Kasumi-1 (cell line): ENCODE measurements at places on chromosomes 12 and 14.

DNA sequence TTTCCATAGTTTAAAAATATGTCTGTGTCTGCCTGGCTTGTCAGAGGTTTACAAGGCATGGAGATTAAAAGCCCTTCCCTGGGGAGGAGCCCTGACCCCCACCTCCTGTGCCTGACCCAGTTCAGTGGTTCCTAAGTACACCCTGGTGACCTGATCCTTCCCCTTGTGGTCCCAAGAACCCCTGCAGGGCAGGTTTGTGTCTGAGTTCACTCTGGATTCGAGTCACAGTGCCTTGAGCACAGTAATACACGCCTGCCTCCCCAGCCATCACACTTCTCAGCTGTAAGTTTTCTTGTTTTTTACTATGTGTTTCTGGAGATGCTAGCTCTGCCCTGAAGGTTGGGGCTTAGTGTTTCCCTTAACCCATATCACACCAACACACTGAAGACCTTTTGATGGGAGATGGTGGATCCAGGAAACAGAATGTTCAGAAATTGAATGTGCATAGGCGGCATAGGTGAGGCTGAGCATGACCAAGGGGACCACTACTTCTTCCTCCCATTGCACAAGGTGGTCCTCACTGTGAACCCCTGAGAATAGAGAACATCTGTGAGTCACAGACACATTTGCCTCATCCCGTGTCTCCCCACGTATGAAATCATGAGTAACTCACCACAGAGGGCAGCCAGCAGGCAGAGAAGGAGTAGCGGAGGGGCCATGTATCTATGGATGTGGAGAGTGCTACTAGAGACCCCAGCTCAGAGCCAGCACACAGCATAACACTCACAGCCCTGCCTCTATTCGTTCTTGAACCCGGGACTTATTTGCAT, 962.9 kb downstream of the TMEM121 start:
- DNase-seq, result no peak

DNA sequence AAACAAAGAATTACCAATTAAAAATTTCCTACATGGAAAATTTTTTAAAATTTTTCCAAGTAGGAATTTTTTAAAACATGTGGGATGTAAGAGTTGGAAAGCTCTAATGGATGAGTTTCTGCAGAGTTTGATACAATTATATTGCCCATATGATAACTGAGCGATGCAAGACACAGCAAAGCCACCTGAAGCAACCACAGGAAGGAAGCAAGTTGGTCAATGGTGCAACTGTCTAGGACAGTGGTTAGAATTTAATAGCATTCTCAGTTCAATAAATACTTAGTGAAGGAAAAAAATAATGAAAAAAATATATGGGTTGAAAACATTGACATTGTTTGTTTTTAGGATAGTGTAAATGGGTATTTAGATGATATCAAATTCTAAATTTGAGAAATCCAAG, 178.6 kb upstream of the GARIN2 start:
- DNase-seq, result peak; percentile 65

DNA sequence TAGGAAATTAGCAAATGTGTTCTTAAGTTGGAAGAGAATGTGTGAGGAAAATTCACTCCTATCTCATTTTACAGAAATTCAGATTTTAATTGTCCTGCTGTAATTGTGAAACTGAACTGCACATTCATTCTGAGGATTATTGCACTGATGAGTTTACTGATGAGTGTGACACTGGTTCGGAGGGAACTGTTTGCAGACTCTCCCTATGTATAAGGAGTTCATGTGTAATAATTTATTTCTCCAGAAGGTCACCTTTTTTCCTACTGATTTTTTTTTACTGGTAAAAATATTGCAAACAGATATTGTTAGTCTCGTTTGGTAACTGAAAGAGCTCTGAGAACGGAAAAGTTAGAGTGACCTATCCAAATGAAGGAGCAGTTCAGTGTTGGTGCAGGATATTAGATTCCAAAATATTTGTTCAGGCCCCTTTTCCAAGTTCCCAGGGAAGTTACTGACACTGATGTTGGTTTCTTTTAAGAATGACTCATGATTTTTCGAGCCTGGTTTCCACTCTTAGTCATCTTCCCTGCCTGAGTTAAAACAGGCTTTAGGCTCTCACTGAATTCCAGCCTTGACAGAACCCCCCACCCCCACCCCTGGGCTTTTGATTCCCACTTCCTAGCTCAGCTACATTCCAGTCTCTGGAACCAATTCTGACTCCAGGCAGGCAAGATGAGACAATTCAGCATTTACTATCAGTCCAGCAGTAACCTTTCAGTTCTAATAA, 18.4 kb downstream of the ANO6 start:
- peak; percentile 44 for DNase-seq

- DNase-seq, result no peak
Measured at GRCh38 chr12:130457215-130457614, 119.5 kb downstream of the PIWIL1 start.

- no peak for DNase-seq
Measured at GRCh38 chr14:59464486-59465315, 479 bp downstream of the GPR135 start.
